SK-N-DZ (cell line): ENCODE measurements at places on chromosomes 16 and 17.

DNA sequence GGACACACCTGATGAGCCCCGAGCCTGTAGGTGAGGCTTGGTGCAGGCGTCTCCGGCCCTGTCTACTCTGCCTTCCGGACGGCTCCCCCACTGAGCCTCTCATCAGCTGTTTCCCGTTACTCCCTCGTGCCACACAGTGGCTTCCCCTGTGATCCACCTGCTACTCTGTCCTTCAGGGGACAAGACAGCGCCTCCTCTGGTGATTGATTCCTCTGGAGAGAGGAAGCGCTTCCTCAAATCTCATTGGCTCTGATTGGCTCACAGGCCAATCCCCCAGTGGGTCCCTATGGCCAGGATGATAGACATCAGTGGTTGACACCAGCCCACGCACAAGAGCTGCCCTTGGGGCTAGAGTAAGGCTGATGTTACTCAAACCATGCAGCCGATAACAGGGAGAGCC, 24.0 kb downstream of the RNF213 start:
- peak; percentile 40 for DNase-seq

GRCh38 chr16:70565053-70565452, 41.4 kb downstream of the SF3B3 start:
- no peak for DNase-seq

GRCh38 chr17:900336-900934, 79.1 kb downstream of the NXN start:
- no peak for DNase-seq

DNA sequence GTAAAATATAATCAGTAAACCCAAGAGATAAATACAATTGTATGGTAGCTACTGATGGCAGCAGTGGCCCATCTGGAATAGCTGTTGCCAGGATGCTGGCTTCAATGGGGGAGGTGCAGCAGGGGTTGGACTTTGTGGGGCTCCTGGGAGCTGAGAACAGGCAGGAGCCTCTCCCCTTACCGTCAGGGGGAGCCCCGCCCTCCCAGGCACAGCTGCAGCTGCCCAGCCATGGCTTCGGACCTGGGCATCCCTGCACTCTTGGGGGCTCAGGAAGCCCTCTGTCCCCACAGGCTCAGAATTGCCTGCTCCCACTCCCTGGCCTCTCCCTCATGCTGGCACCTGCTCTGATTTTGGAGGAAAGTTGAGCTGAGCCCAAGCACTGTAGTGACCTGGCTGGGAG, 741.1 kb downstream of the CDH11 start:
- no peak for DNase-seq

GRCh38 chr16:88569614-88569984, 604 bp upstream of the ZC3H18 start:
- no peak for DNase-seq

GRCh38 chr16:66752379-66752778, 970 bp upstream of the DYNC1LI2 start:
- DNase-seq, result no peak

GRCh38 chr16:53112015-53112414, 57.2 kb downstream of the CHD9 start:
- no peak for DNase-seq

- peak; percentile 48 for DNase-seq
Observed at GRCh38 chr17:73091770-73092522, 542 bp downstream of the SLC39A11 start.

GRCh38 chr17:64533784-64534183, 27.0 kb downstream of the CEP95 start:
- DNase-seq, result no peak

- peak; percentile 67 for DNase-seq
Observed at GRCh38 chr17:17693253-17694168, 12.3 kb downstream of the RAI1 start.
